ENCODE measurements at places on chromosomes 5 and 9. TPM values are rescaled to one million over a fixed set of nuclear protein-coding genes. Genes with fewer than 3 reads are reported as not detected.

GRCh38 chr9:109117856-109118807 lies 1.6 kb downstream of the TMEM245 start:
- H3K27ac ChIP-seq, result peak overlapping the region; percentile 58
- DNase-seq, result peak; percentile 13
- peaks cover 26% of the 10 kb centered on the region for H3K4me1 ChIP-seq
- peaks cover 30% of the 10 kb centered on the region for H3K36me3 ChIP-seq
- no peaks in the 10 kb centered on the region for H3K27me3 ChIP-seq

DNA sequence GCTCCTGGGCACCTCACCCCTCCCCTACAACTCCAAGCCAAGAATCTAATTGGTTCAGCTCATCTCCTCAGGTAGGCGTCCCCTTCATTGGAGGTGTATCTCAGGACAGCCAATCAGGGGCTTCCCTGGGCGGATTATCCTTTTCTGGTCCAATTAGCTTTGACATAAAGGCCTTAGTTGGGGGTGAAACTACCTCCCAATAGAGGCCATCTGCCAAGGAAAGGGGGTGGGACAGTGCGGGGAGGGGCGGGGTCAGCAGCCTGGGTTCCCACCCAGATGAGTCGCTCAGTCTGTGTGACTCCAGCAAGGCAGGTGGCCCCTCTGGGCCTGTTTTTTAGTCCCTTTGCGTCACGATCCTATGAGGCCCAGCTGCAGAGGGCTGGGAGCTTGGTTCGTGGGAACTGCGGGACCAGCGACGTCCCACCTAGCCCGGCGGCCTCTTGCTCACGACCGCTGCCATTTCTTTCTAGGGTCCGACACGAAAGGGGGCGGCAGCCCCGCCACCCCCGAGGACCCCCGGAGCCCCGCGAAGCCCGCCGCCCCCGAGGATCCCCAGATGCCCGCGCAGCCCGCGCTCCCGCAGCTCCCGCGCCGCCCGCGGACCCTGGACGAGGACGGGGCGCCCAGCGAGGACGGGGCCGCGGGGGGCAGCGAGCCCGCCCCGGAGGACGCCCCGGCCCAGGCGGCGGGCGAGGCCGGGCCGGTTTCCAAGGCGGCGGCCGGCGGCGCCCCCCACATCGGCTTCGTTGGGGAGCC lies 8.9 kb downstream of the PRRT1B start:
- no peak overlapping the region for H3K4me3 ChIP-seq
- H3K4me1 ChIP-seq, result no peaks in the 10 kb centered on the region
- H3K36me3 ChIP-seq, result peaks cover 9% of the 10 kb centered on the region
- no peak overlapping the region for H3K27ac ChIP-seq
- no peak for DNase-seq
- peaks cover 56% of the 10 kb centered on the region for H3K27me3 ChIP-seq

- no peak for DNase-seq
- no peaks in the 10 kb centered on the region for H3K36me3 ChIP-seq
- no peaks in the 10 kb centered on the region for H3K4me1 ChIP-seq
- no peak overlapping the region for H3K4me3 ChIP-seq
Measured at GRCh38 chr5:159058716-159059636, 40.7 kb downstream of the EBF1 start.

- no peaks in the 10 kb centered on the region for H3K27me3 ChIP-seq
- H3K4me3 ChIP-seq, result no peak overlapping the region
- peaks cover 28% of the 10 kb centered on the region for H3K36me3 ChIP-seq
- H3K27ac ChIP-seq, result no peak overlapping the region
- peaks cover 19% of the 10 kb centered on the region for H3K4me1 ChIP-seq
- no peak for DNase-seq
Measured at GRCh38 chr9:111034170-111034897, 3.9 kb downstream of the LPAR1 start.

DNA sequence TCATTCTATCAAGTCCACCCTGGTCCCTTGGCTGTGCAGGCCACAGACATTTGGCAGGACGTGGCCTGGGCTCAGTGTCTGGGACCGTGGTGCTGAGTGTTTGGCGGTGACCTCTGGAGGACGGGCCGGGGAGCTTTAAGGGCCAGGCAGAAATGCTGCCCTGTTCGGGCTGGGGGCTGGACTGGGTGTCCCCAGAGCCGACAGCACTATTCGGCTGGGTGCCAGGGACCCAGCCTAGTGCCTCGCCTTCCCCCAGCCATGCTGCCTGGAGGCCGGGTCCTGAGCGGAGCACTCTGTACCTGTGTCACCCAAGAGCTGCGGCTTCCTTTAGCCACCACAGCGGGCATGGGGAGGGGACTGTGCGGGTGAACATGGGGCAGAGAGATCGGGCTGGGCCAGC lies 40.4 kb downstream of the COL5A1 start:
- H3K27me3 ChIP-seq, result peaks cover 17% of the 10 kb centered on the region
- H3K36me3 ChIP-seq, result no peaks in the 10 kb centered on the region
- no peaks in the 10 kb centered on the region for H3K4me1 ChIP-seq
- H3K4me3 ChIP-seq, result no peak overlapping the region
- H3K27ac ChIP-seq, result no peak overlapping the region

The GARIN3 gene
- total RNA-seq, result not detected

The ZSWIM6 gene
- 13.2 TPM for total RNA-seq

The CD14 gene
- 1.1 TPM for total RNA-seq

DNA sequence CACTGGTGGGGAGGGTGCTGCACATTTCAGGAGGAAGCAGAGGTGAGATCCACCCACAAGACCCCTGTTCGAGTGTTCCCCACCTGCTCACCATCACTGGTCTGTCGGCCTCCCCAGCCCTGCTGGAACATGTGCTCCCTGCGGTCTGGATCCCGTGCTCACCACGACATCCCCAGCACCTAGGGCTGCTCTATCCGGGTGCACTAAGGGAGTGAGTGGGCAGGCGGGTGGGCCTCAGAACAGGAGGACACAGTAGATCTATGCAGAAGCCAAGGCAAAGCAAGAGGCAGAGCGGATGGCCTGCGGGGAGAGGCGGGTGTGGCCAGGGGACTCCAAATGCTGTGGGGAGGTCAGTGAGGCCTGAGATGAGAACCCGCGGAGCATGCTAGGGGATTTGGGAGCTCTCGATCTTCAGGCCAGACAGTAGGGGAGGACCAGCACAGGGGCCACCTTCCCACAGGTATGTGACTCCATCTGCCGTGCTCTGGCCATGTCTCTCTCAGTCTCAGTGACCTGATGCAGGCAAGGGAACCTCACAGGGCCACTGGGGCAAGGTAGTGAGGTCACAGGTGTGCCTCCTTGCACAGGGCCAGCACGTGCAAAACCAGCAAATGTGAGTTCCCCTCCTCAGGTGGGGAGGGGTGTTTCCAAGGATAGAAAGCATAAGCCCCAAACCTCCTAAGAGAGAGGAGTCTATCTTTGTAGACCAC lies 134.2 kb downstream of the ZNF354C start:
- no peaks in the 10 kb centered on the region for H3K27me3 ChIP-seq
- no peak overlapping the region for H3K27ac ChIP-seq
- no peaks in the 10 kb centered on the region for H3K4me1 ChIP-seq
- DNase-seq, result no peak
- H3K36me3 ChIP-seq, result no peaks in the 10 kb centered on the region

GRCh38 chr9:133856798-133857197 lies 118.6 kb upstream of the SARDH start:
- peaks cover 8% of the 10 kb centered on the region for H3K36me3 ChIP-seq
- no peaks in the 10 kb centered on the region for H3K27me3 ChIP-seq
- no peaks in the 10 kb centered on the region for H3K4me1 ChIP-seq
- no peak overlapping the region for H3K27ac ChIP-seq
- DNase-seq, result no peak

DNA sequence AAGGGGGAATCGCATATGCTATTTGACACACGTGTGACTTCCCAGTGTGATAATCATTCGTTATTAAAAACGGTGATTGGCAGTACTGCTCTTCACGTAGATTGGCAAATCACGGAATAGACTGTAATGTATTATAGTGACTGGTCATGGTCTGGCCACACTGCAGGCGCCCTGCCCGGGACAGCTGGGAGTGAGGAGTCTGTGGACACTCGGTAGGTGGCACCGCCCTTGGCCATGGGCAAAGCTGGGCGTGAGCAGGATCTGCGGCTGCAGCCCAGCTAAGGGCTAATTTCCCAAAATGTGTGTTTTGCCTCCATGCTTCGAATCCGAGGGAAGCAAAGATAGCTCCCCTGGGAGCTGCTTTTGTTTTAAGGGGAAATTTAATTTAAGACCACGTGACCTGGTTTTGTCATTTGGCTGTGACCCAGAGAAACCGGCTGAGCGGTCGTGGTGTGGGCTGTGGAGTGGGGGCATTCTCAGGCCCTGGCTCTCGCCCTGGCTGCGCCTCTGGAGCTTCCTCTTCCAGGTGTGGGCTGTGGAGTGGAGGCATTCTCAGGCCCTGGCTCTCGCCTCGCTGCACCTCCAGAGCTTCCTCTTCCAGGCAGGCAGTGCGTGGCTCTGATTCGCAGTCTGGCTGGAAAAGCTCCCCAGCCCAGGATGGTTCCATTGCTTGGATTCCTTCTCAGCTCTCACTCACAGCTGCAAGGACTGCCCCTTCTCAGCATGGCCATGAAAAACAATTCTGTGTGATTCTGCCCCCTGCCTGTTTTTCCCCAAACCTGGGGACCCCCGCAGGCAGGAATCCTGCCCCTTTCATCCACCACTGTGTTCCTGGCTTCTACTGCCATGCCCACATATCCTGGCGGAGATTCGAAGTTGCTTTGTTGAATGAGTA lies 131.1 kb downstream of the OLFM1 start:
- no peaks in the 10 kb centered on the region for H3K36me3 ChIP-seq
- no peak overlapping the region for H3K4me3 ChIP-seq
- no peaks in the 10 kb centered on the region for H3K4me1 ChIP-seq
- H3K27me3 ChIP-seq, result peaks cover 46% of the 10 kb centered on the region
- no peak overlapping the region for H3K27ac ChIP-seq
- no peak for DNase-seq

The RORB gene
- total RNA-seq, result not detected

The TMEM232 gene
- total RNA-seq, result 2.0 TPM

The NMUR2 gene
- 178 TPM for total RNA-seq

The CDH6 gene
- total RNA-seq, result 3.8 TPM

DNA sequence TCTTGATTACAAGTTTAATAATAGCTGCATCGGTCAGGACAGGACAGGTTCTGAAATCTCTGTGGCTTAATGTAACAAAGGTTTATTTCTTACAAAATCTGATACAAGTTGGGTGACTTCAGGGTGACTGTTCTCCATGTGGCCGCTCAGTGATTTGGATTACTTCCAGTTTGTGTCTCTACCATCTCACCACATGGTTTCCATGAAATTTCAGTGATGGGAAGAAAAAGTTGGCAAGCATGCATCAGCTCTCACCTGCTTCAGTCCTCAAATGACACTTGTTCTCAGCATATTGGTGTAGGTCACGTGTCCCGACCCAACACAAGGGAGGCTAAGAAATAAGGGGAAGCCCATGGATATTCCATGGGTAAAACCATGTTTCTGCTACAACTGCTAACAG lies 7.8 kb upstream of the TMEM268 start:
- no peaks in the 10 kb centered on the region for H3K4me1 ChIP-seq
- no peak for DNase-seq
- no peaks in the 10 kb centered on the region for H3K27me3 ChIP-seq
- H3K27ac ChIP-seq, result no peak overlapping the region
- H3K4me3 ChIP-seq, result no peak overlapping the region

The SPEF2 gene
- total RNA-seq, result 8.0 TPM

The GPR21 gene
- total RNA-seq, result 3.1 TPM

The PCDHB16 gene
- 0.66 TPM for total RNA-seq

- peaks cover 77% of the 10 kb centered on the region for H3K27me3 ChIP-seq
- H3K27ac ChIP-seq, result no peak overlapping the region
- no peak overlapping the region for H3K4me3 ChIP-seq
- no peaks in the 10 kb centered on the region for H3K4me1 ChIP-seq
- H3K36me3 ChIP-seq, result no peaks in the 10 kb centered on the region
Measured at GRCh38 chr9:133727277-133727875, 10.8 kb downstream of the SARDH start.

DNA sequence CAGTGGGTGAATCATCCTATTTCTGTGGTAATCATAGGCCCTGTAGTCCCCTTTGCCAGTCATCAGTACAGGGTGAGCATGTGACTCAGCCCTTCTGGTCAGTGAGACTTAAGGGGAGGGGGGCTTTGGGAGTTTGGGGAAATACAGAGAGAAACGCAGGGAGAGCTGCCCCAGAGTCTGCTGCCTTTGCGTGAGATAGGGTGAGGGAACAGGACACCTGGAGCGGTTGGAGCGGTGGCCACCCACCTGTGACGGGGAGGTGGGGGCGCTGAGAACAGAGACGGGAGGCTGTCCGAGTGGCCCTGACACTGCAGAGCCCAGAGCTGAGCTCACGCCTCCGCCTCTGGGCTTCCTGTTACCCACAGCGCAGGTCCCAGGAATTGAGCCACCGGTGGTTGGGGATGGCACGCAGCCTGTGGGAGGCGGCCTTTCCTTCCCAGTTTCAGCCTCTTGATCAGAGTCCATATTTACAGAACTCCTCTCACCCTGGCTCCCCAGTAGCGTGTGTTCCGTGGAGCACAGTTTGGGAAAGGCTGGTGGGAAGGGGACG lies 92.0 kb upstream of the ERCC6L2 start:
- H3K27ac ChIP-seq, result no peak overlapping the region
- peaks cover 19% of the 10 kb centered on the region for H3K27me3 ChIP-seq
- no peak for DNase-seq
- no peak overlapping the region for H3K4me3 ChIP-seq

The VCAN gene
- 25.4 TPM for total RNA-seq

The CCL28 gene
- 12.2 TPM for total RNA-seq

- no peak overlapping the region for H3K4me3 ChIP-seq
- peak; percentile 61 for DNase-seq
- H3K4me1 ChIP-seq, result peaks cover 31% of the 10 kb centered on the region
Measured at GRCh38 chr9:22158927-22159346, 149.8 kb upstream of the CDKN2B start.

- H3K27ac ChIP-seq, result no peak overlapping the region
- H3K4me3 ChIP-seq, result no peak overlapping the region
- no peak for DNase-seq
- H3K4me1 ChIP-seq, result no peaks in the 10 kb centered on the region
Measured at GRCh38 chr5:163867324-163867723, 361.9 kb downstream of the MAT2B start.

The SLC36A3 gene
- not detected for total RNA-seq
